GM12865 (cell line): ENCODE measurements at places on chromosomes 5 and 9.

GRCh38 chr5:181052672-181053487 lies 12.8 kb downstream of the BTNL9 start:
- peak; percentile 65 for DNase-seq

GRCh38 chr9:120933310-120934055 lies 6.9 kb upstream of the TRAF1 start:
- DNase-seq, result peak; percentile 65

DNA sequence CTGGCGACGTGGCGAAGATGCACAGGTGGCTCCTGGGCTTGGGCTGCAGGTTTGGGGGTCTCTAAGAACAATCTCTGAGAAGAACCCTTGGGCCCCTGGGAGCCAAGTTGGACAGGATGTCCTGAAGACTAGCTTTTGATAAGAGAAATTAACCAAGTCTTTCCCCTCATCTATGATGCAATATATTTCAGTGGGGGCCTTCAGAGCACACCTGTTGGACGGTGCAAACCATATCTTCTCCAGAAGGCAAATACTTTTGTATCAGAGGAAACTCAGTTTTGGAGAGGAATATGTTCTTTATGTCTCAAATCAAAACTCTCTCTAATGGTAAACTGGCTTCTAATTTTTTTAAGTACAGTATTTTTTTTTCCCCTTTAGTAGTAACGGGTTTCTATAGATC lies 28.6 kb downstream of the OTULIN start:
- DNase-seq, result no peak

DNA sequence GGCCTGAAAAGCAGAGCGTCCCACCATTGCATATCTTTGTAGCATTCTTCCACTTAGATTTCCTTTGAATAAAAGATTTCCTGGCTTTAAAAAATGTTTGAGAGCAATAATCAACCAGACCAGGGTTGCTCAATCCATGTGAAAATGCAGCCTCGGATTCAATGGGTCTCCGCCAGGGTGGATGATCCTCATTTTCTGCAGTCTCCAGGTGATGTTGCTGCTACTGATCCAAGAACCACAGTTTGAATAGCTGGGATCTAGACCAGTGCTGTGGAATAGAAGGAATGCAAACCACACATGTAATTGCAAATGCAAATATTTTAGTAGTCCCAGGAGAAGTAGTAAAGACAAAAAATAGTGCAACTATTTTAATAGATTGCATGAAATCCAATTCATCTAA lies 317.6 kb downstream of the IRX1 start:
- no peak for DNase-seq

- DNase-seq, result no peak
These were observed 13.3 kb downstream of the NR2F1 start for GRCh38 chr5:93596310-93596675.

DNA sequence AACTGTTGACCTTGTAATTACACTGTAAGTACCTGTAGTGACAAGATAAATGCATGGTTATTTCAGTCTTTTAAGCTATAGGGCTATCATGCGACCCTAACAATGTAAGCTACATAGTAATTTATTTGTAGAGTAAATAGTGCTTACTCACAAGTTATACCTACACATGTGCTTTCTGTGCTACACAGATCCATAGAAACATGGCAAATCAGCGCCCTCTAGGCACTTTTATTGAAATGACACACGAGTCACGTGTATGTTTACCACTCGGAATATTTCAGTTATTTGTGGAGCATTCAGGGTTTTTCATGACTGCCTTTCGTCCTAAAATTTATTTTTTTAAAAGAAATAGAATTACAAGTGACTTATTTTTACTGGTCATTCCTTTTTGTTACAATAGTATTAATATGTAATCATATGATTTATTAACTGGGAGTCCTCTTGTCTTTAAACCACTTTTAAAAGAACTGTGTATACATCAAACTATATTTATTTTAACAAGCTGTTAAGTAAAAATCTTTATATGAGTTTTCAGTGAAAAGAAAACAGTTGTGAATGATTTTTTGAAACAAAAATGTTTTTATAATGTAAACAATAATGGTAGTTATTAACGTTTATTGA lies 1242.3 kb upstream of the WWC1 start:
- DNase-seq, result peak; percentile 32

DNA sequence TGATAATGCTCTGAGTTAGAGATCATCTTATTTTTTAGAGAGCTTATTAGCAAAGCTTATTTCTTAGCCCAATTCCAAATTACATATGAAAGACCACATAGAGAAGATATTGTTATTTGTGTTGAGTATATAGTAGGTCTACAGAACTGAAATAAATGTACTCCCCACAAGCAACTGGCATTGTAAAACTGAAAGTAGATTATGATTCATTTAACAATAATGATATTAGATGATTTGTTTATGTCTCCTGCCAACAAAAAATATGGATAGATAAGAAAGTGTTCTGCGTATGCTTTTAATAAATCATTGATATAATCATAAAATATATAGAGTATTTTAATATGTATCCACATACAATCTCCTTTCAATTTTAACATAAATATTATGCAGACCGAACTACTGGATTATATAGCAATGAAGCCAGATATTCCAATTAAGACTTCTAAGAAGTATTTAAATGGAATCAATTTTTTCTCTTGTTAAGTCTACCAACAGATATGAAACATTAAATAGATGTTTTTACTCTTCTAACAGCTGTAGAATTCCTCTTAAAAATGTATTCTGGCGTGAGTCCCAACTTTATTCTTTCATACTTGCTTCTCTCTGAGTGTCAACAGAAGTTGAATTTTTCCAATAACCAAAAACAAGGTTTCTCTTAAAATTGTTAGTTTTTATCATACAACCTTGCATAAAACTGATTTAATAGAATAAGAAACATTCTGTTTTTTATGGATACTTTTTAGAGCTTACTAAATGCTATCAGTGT lies 15.6 kb upstream of the DAB2 start:
- no peak for DNase-seq

DNA sequence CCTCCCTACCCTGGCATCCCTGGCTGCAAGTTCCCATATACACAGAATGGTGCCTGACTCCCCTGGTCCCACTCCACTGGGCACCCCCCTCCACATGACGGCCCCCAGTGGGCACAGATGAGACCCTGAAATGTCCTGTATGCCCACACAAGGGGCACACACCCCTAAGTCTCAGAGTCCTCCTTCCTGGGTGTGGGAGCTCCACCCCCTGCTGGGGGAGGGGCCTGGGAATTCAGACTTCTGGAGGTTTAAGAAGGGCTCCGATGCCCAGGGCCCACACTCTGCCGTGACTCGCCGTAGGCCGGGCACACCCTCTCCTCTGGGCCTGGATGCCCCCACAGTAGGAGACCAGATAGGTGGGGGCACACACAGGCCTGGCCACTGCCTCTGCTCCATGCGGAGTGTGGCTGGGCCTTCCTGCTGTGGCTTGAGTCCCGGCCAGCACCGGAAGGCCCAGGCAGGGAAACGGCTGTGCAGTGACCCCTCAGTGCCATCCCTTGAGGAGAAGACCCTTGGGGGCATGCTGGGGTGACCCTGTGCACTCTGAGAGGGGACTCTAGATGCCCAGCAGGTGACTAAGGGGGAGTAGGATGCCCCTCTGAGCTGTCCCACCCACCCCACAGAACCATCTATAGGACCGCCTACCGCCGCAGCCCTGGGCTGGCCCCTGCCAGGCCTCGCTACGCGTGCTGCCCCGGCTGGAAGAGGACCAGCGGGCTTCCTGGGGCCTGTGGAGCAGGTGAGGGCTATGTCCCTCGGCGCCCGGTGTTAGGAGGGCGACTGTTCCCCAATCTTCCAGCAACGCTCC lies 6.5 kb downstream of the EGFL7 start:
- DNase-seq, result no peak

GRCh38 chr9:107367727-107368502 lies 84.8 kb downstream of the RAD23B start:
- peak; percentile 29 for DNase-seq

DNA sequence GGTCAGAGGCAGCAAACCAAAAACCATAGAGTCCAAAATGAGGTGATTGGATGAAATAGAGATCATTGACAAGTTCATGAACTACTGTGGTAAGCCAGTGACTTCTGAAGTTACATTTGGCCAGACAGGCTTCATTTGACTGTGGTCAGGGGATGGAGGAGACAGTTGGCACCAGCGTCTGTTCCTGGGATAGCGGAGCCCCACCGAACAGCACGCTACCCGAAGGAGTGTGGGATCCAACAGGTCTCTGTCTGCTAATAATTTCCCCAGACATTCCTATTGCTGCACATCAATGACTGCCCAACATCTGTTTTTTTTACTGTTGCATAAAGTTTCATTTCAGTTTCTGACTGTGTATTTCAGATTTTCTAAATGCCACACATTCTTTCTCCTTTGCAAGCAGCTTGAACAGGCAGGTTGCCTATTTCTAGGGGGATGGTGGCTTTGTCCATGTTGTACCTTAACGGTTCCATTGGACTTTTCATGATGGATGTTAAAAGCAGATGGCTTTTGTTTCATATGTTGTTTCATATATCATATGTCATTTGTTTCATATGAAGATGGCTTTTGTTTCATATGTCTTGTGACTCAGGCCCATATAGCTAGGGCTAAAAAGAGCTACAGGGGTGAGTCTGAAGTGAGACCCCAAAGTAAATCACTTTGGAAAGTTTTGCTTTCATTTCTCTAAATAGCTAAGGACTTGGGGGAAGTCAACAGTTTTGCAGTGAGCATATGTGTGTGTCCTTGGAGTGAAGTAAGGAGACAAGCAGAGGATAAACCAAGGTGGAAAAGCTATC lies 180.8 kb downstream of the GOLPH3 start:
- peak; percentile 32 for DNase-seq

GRCh38 chr5:161314033-161314432 lies 232.5 kb downstream of the GABRB2 start:
- DNase-seq, result peak; percentile 12

- DNase-seq, result no peak
These were observed 165.7 kb downstream of the CEMIP2 start for GRCh38 chr9:71602652-71603051.

DNA sequence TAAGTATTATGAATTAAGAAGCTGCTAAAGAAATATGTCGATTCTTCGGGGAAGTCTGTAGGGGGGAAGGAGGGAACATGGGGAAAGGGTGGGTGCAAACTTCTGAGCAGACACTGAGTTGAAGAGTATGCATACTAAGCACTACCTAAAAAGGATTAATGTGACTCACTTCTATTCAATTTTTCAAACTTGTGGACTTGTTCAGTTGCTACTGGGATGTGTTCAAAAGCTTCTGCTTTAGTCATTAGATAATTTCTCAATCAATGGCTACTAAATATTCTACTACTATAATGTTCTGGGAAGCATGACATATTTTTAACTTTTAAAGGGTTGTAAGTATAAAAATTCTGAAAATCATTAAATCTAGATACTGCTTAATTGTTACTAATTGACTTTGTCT lies 109.7 kb upstream of the FER start:
- DNase-seq, result no peak

DNA sequence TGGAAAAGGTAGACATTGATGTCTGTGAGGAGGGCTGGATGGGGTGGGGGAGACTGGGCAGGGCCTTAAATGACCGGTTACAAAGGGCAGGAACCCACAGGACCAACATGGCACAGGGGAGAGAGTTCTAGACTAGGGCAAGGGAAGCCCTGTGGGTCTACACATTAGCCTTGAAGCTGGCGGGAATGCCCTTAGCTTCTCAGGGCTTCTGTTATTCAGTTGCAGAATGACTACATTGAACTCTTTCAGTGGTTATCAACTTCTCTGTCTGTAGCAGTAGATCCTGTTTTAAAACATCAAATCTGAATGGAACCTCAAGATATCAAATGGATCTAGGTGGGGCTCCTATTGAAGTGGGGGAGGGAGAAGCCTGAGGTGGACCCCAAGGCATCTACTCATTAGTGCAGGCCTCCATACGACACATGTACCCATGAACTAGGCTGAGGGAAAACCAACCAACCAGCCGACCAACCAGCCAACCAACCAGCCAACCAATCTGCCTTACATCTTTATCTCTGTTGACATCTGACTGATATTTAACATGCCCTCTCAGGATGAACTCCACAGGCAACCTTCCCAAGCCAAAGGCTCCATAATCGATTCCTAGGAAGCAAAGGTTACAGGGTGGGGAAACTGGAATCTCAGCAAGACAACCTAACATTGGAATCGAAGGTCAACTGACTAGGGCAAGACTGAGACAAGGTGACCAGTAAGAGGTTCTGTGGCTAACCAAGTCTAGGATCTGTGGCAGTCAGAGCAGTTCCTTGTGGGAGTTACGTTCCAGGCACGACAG lies 48.3 kb downstream of the DAP start:
- peak; percentile 59 for DNase-seq

DNA sequence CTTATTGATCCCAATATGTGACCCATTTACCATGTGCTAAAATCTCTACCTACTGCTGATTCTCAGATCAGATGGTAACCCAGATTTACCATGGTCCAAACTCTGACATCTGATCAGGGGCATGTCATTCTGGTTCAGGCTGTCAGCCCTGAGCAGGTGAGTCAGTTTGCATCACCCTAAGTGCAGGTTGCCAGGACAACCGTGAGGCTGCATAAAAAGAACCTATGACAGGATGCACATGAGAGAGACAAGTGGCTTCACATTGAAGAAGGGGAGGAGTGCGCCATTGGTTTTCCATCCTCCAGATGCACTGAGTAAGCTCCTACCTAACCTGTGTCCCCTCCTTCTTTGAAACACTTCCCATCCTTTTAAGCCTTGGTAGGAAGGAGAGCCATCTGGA lies 801 bp upstream of the PRSS3 start:
- DNase-seq, result no peak

DNA sequence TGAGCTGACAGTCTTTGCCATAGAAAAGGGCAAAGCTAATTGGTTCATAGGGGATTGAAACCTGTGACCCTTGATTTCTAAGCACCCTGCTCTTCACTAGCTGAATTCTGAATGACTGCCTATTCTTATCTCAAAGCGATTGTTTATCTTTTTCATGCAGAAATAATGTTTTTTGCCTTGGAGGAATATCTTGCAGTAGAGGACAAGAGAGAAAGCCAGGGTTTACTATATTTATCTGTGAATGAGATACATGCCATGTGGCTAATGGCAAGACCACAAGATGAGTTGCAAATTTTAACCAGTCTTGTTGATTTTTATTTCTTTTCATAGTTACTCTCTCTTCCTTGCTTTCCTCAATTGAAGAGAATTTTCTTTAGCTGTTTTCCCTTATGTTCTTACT lies 185.0 kb downstream of the CNTLN start:
- DNase-seq, result no peak

GRCh38 chr5:219460-219863 lies 1.3 kb downstream of the SDHA start:
- peak; percentile 26 for DNase-seq

GRCh38 chr5:151174612-151175101 lies 17.1 kb upstream of the ANXA6 start:
- no peak for DNase-seq

- DNase-seq, result no peak
These were observed 71.4 kb downstream of the SLC12A2 start for GRCh38 chr5:128154943-128155342.
